ENCODE measurements at places on chromosomes 1 and 21.

DNA sequence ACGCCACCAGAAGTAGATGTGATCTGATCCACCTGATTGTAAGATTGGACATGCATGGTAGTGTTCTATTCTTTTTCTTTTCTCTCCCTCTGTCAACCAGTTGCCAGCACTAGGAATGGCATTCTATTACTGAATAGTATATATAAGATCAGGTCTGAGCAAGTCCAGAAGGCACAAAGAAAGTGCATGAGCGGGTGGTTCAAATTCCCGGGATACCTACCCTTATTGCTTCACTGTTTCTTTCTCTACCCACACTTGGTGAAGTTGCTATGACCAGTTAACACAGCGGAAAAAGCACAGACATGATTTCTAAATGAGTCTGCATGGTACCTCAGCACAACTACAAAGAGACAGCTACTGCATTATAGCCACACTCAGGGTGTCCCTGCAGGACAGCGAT is 64.0 kb downstream of the SLC9A1 start:
- DNase-seq: no peak

- no peak for DNase-seq
Observed at GRCh38 chr1:47621977-47622376, 184.1 kb downstream of the FOXD2 start.

GRCh38 chr1:40245686-40246085 is 2.1 kb upstream of the TMCO2 start:
- no peak for DNase-seq

- DNase-seq: no peak
Observed at GRCh38 chr1:55831759-55832158, 616.6 kb upstream of the USP24 start.

DNA sequence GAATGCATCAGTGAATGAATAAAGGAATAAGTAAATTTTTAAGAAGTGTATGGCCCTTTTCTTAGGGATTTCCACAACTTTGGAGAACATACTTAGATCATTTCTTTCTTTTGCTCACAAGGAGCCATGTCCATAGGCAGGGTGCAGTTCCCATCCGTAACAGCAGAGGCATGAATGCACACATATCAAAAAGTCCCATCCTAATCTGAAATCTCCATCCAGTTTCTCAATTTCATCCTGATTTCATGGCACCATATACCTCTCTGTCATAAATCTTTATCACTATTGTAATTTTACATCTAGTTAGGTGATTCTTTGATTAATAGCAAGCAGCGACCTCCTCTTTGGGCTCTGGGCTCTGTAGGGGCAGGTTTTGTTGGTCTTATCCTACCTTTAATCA is 359.2 kb downstream of the RRAGC start:
- DNase-seq: no peak

GRCh38 chr1:243595527-243596210 is 254.4 kb downstream of the AKT3 start:
- DNase-seq: no peak

DNA sequence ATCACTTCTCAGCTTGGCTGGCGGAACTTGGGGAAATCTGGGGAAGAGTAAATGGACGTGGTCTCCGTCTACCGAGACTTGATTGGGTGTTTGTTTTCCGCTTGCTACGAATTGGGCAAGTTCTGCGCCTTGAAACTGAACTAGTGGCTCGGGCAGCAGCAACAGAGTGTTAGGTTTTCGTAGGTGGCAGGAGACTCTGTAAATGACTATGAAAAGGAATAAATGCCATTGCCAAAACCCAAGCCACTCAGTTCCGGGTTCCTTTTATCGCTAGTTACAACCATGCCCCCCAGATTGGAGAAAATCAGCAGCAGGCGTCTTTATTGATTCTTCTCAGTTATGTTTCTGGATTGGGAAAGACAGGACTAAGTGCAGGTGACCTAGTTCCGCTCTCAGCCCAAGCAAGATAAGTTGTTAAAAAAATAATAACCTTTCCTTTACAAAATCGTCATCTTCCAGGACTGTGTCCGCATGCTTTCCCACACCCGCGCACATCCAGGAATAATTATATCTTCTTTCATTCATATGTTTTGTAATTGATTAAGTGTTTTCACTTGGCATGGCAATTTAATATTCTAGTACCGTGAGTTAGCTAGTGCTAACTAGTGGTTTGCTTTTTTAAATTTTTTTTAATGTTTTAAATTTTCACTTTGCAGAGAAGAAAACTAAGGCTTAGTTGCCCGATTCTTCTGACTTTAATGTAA is 3.4 kb downstream of the LHX9 start:
- DNase-seq: no peak

DNA sequence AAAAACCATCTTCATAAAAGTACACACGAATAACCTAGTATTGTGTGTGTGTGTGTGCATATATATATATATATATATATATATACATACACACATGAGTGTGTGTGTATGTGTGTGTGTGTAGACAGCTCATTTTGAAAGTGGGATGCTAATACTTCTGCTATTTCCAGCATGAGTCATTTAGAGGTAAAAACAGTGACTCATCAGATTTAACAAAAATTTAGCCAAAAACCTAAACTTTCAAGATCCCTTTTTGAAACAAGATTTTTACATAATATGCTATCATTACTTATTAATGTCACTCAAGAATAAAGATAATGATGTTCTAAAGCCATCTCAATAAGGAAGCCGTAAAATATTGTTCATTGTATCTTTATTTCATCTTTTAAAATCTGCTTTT is 35.6 kb upstream of the ADGRL4 start:
- DNase-seq: no peak

DNA sequence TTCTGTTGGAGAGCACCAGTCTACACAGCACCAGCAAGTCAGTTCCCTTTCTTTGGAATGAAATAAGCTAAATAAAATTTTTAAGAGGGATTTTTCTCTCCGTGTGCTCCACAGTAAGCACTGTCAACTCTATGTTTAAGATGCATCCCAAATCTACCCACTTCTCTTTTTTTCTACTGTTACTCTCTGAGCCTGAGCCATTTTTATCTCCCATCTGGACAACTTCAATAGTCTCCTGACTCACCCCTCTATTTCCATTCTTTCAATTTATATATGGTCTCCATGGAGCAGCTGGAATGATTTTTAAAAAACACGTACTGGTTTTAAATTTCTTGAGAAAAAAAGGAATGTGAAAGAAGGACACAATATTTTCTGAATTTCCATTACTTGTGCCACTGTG is 24.7 kb upstream of the CCT8 start:
- no peak for DNase-seq

- DNase-seq: no peak
Observed at GRCh38 chr21:35319684-35320283, 270.7 kb upstream of the RUNX1 start.

GRCh38 chr1:36024847-36025246 is 59.0 kb upstream of the TEKT2 start:
- no peak for DNase-seq

DNA sequence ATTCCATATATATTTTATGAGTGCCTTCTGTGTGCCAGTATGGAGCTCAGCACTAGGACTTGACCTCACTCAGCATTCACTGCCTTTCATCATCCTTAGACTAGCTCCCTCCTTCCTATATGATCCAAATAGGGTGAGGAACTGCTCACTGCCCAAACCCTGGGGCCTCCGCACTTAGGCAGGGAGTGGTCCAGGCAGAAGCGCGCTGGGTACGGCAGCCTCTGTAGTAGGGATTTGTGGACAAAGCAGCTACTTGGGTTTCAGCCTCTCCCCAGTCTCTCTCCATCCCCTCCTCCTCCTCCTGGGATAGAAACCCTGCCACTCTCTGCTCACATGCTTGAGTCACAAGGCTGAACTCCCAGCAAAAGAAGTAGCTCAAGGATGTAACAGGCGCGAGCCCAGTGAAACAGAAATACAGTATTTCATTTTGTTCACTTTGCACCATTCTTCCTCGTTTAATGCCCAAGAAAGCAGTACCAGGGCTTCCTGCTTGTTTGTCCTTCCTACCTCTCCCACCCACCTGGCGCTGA is 32.9 kb downstream of the PLEKHA6 start:
- no peak for DNase-seq

- DNase-seq: no peak
Observed at GRCh38 chr1:38875811-38876210, 2.7 kb upstream of the MYCBP start.

- no peak for DNase-seq
Observed at GRCh38 chr21:39616211-39616772, 3.6 kb downstream of the B3GALT5 start.

GRCh38 chr1:211318576-211319280 is 7.9 kb upstream of the TRAF5 start:
- no peak for DNase-seq

DNA sequence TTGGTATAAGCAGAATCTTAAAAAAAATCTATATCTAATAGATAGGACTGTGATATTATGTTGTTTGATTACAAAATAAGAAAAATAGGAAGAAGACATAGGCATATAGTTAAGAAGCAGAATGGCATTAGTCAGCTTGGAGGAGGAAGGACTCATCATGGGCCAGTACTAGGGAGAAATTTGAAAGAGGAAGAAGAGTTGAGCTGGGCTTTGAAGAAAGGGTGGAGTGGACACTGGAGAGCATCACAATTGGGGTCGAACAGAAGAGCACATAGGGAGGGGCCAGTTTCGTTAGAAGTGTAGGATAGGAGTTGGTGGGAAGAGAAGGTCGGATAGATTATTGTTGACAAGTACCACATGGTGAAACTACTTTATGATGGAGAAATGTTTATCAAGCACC is 129.3 kb downstream of the CACHD1 start:
- DNase-seq: no peak

DNA sequence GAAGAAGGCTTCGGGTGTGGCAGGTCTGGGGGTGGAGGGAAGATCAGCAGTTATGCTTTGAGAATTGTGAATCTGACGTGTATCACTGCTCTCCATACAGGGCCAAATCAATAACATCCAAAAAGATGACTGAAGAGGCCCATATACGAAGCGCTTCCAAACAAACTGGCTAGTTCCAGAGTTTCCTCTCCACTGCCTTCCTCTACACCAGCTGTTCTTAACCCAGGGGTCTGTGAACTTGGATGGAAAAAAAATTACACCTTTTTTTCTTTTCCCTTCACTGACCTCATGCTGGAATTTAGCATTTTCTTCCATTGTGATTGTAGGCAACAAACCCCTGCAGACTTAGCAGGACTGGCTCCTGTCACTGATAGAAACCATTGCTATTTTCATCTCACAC is 77.1 kb upstream of the NBL1 start:
- no peak for DNase-seq

GRCh38 chr1:47215713-47216112 is 16.3 kb downstream of the TAL1 start:
- DNase-seq: no peak

DNA sequence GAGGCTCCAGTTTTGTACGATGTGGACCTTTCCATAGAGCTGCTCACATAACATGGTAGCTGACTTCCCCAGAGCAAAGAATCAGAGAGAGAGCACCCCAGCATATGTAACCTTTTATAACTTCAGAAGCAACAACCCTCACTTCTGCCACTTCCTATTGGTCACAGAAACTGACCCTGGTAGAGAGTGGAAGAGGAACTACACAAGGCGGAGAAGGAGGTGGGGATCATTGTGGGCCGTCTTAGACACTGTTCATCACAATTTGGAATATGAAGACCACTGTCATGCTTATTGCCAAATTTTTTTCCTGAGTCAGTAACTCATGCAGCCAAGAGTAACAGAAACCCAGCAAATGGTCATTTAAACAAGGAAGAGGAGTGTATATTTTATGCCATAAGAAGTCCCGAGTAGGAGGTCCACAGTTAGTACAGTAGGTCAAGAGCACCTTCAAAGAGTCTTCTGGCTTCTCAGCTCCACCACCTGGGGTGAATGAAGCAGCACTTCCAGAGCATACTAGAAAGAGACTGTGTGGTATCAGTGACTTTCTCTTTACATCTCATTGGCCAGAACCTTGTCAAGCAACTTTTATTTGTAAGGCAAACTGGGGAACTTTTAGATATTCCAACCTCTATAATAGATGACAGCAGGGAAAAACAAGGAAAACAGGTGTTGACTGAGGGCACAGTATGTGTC is 71.8 kb downstream of the ODF2L start:
- no peak for DNase-seq

GRCh38 chr1:48572134-48572533 is 100.1 kb upstream of the SPATA6 start:
- DNase-seq: no peak

DNA sequence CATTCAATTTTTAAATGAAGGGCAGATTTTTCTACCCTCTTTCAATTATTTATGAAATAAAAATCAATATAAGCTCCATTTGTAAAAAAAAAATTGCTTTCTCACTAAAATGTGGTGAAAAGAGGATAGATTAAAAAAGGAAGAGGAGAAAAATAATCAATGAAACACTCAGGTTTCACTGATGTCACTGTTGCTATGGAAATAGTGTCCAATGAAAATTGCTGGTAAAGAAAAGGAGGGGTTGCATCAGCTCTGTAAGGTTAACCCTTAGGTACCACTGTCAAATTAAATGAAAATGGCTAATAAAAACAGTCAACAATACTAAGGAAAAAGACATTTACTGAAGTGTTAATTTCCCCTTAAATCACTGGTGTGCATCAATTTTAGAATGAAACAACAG is 91.6 kb upstream of the TTC39A start:
- DNase-seq: no peak

DNA sequence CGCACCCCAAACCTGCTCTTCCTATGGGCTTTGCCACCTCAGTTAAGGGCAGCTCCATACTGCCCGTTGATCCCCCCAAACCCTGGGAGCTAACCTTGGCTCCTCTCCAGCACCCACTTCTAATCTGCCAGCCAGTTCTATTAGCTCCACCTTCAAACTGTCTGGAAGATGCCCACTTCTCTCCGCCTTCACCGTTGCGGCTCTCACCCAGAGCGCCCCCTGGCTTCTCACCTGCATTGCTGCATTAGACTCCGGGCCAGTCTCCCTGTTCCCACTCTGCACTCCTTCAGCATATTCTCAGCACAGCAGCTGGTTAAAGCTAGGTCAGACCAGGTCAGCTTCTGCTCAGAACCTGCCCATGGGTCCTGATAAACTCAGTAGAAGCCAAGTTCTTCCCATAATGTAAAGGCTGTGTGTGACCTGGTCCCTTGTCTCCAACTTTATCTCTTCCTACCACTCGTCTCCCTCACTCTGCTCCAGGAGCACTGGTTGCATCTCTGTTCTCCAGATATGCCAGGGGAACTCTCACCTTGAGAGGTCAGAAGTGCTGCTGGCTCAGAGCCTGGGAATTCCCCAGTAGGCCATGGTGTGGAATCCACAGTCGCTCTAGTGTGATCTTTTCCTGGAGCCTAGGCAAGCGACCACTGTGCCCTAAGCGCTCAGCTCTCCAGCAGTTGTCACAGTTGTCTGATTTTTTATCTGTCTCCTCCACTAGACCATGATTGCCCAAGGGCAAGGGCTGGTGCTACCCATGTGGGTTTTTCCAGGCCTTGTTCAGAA is 150.3 kb downstream of the HMGB4 start:
- DNase-seq: no peak

GRCh38 chr1:42983693-42984092 is 25.0 kb upstream of the SLC2A1 start:
- DNase-seq: no peak

GRCh38 chr1:214808845-214809460 is 206.0 kb downstream of the CENPF start:
- no peak for DNase-seq

- no peak for DNase-seq
Observed at GRCh38 chr1:180946056-180946455, 33.4 kb downstream of the KIAA1614 start.
